Stimulated activated CD8-positive, alpha-beta memory T cell treated with anti-CD3 and anti-CD28 coated beads, Interleukin-2, amount 100 ng/mL, for 1 hour (primary cell): ENCODE measurements at places on chromosomes 11 and 22.

DNA sequence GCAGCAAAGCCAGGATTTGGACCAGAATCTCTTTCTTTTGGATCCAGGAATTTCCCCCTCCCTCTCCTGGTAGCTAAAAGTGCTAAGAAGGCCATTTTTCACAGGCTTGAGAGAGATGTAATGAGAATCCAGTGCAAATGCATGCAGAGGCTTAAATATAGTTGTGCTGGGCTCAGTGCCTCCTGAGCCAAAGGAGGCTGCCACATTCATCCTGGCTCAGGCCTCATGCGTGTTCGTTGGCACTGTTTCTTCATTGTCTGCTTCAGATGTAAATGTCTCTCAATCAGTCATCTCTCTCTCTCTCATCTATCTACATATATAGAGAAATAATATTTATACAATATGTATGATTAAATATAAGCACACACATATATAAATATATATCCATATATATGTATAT is 83.6 kb downstream of the INSC start:
- DNase-seq: no peak

- no peak for DNase-seq
These were observed 39.2 kb downstream of the BIRC2 start for GRCh38 chr11:102386136-102386734.

DNA sequence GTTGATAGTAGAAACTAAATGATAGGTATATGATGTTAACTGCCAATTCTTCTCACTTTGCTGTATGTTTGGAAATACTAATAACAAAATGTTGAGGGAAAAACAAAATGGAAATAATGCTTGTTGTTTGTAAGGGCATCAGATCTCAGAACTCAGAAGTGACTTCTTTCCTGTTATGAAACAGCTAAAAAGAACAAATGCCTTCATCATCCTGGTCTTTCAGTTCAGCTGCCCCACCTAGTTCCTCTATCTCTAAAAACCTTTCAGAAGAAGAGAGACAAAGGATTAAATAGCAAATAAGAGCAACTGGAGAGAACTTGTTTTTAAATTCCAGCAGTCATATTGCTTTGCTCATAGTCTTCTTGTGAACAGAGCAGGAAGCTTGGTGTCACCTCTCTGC is 345.3 kb upstream of the NCAM1 start:
- no peak for DNase-seq

GRCh38 chr11:84958295-84958694 is 668.8 kb downstream of the DLG2 start:
- no peak for DNase-seq

DNA sequence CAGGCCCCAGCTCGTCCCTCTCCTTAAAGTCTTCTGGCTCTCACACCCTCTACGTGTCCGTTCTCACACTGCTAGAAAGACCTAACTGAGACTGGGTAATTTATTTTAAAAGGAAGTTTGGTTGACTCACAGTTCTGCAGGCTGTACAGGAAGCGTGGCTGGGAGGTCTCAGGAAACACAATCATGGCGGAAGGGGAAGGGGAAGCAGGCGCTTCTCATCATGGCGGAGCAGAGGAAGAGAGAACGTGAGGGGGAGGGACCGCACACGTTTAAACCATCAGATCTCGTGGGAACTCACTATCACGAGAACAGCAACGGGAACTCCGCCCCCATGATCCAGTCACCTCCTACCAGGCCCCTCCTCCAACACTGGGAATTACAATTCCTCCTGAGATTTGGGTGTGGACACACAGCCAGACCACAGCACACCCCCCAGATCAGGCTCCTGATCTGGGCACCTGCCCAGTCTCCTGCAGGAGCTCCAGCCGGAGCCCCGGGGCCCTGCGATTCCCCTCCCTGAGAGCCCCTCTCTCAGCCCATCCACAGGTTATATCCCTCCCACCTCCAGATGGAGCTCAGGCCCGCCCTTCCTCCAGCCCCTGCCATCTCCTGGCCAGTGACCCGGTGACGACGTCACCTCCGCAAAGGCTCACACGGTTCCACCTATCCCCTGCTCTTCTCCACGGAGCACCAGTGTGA is 170.2 kb downstream of the BRD1 start:
- DNase-seq: peak; percentile 43

DNA sequence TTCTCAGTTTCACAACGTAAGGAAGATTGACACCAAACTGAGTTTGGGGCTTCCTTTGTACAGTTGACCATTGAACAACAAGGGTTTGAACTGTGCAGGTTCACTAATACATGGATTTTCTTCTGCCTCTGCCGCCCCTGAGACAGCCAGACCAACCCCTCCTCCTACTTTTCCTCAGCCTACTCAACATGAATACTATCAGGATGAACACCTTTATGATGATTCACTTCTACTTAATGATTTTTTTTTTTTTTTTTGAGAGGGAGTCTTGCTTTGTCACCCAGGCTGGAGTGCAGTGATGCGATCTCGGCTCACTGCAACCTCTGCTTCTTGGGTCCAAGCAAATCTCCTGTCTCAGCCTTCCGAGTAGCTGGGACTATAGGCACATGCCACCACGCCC is 14.6 kb downstream of the RBM4 start:
- no peak for DNase-seq

GRCh38 chr11:22711071-22711770 is 44.8 kb downstream of the GAS2 start:
- no peak for DNase-seq

GRCh38 chr11:115042002-115042401 is 363.7 kb downstream of the NXPE2 start:
- DNase-seq: no peak

DNA sequence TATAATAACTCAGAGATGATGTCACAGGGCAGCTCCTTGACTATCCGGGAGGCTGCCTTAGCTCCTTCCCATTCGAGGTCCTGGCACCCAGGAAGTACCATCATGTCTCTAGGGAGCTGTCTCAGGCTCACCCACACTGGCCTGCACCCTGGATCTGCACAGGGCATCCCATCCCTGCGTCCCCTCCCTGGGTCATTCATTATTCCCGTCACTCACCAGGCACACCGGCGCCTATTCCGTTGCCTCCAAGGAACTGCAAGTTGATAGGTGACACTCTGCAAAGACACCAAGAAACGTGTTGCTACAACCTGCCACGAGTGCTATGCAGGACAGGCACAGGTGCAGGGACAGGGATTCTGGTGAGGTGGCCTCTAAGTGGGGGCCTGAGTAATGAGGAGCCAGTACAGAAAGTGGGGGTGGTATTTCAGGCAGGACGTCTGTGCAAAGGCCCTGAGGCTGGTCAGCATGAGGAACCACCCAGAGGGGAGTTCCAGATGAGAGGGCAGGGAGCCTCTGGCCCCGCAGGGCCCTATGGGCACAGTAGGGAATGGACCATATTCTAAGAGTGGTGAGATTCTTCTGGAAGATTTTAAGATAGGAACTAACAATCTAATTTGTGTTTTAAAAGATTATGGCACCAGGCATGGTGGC is 71.6 kb upstream of the SHANK2 start:
- DNase-seq: no peak
